NCI-H526 (cell line): ENCODE measurements at places on chromosomes 13 and 19.

DNA sequence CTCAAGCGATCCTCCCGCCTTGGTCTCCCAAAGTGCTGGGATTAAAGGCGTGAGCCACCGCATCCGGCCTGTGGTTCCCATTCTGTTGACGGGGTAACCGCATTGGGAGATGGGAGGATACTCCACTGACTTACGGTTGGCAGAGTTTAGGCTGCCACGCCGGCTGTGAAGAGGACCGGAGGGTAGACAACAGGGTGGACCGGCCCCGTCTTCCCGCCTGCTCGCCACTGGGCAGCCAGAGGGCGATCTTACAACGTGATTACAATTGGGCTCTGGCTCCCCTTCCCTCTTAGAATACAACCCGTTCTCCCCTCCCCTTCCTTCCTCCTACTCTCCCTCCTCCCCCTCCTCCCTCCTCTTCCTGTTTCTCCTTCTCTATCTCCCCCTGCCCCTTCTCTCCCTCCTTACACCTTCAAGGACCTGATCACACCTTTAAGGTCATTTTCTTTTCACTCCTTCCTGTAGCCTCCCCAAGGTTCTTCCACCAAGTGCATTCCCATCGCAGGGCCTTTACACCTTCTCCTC, 957 bp upstream of the CCDC194 start:
- peak; percentile 56 for DNase-seq

- no peak for DNase-seq
These were observed 8.1 kb downstream of the PSG7 start for GRCh38 chr19:42928896-42929295.

DNA sequence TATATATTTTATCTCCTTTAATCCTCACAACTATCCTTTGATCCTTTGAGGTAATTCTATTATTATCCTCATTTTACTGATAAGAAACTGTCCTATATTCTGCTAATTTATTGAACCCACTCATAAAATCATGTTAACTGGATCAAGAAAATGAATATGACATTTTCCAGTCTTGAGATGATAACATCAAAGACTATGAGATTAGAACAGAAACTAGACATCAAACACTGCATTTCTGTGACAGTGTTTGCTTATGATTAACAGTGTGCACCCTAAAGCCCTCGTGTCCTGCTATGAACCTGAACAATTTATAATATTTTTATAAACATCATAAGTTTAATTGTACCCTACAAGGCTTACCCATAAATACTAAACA, 96.3 kb downstream of the TBC1D4 start:
- DNase-seq = no peak

GRCh38 chr13:59728896-59729545, 434.7 kb downstream of the DIAPH3 start:
- DNase-seq = no peak

DNA sequence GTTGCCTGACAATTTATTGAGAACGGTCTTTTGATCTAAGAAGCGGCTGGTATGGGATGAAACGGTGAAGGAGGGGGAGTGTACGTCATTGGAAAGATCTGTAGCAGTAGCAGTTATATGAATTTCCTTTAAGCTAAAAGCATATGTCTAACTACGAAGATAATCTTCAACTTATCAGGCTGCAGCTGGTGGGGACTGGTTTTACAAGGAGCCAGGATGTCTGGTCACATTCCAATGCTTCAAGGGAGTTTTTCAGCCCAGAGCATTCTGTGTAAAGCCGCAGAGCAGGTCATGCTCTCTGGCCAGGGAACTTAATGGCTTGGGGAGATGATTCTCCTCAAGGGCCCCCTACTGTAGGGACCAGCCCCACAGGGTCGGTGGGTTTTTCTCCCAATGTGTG, 29.2 kb downstream of the CLEC4M start:
- no peak for DNase-seq

DNA sequence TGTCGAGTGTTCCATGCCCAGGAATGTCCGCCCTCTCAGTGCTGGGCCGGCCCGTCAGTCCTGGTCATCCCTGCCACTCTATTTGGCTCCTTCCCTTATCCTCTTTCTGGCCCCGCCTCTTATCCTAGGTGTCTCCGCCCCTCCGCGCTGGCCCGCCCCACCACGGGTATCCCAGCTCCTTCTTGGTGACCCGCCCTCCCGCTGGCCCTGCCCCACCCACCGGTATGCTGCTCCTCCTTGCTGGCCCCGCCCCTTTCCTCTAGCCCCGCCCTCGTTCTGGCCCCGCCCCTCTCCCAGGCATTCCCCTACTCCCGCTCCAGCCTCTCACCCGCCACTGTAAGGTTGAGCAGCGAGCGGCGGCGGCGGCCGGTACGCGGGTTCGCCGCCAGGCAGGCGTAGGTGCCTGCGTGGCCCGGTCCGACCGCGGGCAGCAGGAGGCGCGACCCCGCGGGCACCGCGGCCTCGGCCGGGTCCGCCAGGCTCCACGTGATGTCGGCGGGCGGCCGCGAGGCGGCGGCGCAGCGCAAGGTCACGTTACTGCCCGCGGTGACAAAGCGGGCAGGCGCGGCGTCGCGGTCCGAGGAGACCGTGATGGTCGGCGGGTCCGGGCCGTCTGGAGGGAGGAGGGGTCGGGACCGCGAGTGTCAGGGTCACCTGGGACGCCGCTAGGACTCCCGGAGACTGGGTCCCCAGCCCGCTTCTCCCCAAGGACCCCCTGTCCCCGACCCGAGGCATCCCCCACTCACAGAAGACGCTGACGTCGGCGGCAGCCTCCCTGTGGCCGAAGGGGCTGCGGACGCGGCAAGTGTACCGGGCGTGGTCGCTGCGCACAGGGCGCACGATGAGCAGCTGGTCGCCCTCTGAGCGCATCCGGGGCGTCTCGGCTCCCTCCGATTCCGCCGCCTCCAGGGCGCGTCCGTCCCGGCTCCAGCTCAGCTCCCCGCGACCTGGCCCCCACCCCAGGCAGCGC, 2.0 kb downstream of the VSIG10L start:
- peak; percentile 98 for DNase-seq
